ENCODE measurements at places on chromosomes 2 and 18.

GRCh38 chr18:5747678-5748077 is 147.6 kb downstream of the TMEM200C start:
- DNase-seq = no peak

- no peak for DNase-seq
Measured at GRCh38 chr2:133171393-133172004, 396.8 kb downstream of the NCKAP5 start.

DNA sequence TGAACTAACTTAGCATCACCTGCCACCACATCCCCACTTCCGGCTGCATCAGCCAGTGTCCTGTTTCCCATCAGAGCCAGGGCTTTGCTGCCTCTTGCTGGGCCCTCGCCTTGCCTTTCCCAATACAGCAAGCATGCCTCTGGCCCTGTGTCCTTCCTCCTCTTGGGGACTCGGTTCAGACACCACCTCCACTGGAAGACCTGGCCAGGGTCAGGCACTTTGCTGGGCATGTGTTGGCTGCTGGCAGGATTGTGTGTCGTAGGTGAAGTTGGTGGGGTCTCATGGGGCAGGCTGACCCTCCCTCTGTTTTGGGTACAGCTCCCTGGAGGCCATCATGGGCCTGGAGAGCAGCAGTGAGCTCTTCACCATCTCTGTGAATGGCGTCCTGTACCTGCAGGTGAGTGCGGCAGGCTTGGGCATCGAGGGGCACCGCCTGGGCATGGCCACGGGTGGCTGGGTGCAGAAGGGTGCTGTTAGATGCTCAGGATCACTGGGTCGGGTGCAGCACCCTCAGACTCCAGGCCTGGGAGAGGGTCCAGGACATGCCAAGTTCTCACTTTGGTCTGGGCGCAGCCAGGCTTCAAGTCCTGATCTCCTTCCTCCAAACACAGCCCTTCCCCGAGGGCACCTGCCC is 6.6 kb downstream of the ERFE start:
- DNase-seq = peak; percentile 63

GRCh38 chr2:32652555-32653209 is 24.8 kb downstream of the TTC27 start:
- no peak for DNase-seq

- DNase-seq = peak; percentile 94
Measured at GRCh38 chr18:3665780-3666525, 216.0 kb downstream of the TGIF1 start.

DNA sequence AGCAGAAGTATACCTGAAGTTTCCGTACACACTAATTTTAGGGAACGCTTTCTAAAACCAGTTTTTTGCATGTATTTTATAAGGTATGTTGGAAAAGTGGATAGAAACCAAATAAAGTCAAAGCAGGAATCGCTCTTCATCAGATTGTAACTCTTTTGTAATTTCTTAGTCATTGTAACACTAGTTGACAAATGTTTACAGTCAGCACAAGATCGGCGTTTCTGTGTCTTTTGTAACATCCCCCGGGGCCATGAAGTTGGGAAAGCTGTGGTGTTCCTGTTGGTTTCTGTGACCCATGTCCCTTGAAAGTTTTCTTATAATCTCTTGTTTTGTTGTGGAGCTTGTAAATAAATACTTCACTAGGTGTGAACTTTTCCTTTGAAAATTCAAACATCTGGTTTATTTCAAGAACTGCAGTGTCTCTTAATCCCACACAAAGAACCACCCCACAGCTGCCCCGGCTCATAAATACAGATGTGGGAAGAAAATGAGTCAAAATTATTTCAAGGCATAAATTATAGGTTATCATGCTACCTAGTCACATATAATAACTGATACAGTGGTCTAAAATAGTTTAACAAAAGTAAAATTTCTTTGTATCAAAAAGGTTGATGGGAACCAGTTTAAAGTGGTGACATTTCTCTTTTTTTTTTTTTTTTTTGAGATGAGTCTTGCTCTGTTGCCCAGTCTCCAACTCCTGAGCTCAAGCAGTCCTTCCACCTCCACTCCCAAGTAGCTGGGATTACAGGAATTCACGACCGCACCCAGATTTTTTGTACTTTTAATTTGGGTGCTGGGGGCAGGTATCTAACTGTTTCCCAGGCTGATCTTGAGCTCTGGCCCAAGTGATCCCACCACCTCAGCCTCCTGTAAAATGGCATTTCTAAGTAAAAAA is 751 bp upstream of the NMI start:
- peak; percentile 62 for DNase-seq

GRCh38 chr2:141417246-141417797 is 713.5 kb downstream of the LRP1B start:
- DNase-seq = no peak

DNA sequence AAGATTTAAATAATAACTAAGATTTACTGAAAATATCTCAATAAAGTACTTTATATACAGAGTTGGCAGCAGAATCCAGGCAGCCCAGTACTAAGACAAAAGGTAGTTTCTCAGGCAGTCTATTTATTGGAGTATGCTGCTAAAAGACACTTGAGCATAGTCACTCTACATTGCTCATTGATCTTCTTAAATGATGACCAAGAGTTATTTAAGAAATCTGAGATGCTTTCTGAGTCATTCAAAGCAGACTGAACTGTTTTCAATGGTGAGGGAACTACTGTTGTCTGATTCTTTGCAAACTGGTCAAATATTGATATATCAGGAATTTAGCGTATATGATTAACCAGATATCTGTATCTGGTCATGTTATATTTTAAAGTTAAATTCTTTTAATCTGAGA is 133.6 kb downstream of the PHLPP1 start:
- DNase-seq = no peak

GRCh38 chr2:64108666-64109241 is 35.5 kb downstream of the PELI1 start:
- no peak for DNase-seq

DNA sequence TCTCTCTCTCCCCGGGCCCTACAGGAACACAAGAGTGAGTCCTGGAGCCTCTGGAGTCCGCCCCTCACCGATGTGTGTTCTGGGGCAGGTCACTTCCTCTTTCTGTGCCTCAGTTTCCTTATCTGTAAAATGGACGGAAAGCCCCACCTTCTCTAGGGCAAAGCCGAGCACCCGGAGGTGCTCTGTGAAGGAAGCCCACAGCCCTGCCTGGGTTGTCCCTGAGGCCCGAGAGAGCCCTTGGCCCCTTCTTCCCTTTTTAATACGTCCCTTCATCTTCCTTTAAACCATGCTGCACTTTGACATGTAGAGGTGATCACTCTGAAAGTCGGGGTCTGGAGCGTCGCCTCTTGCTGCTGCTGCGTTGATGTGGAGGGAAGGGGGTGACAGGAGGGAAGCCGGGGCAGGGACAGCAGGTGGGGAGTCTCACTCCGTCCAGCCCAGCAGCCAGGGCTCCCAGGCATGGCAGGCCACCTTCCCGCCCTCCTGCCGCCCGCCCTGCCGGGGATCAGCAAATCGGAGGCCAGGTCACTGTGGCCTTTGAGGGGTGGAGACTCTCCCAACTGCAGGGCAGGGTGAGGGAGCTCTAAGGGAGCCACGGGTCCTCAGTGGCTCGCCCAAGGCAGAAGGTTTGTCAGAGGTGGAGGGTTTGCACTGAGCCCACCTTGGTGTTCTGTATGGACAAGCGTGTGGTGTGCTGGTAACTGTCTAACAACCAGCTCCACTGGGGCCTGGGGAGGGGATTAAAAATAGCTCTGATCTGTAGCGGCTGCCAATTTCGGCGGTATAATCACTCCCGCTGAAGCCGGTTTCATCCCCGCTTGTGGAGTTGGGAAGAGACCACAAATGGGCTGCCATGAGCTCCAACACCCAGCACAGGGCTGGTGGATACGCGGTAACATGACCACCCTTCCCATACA is 135.9 kb upstream of the ID2 start:
- DNase-seq = no peak

GRCh38 chr18:10213526-10213925 is 240.9 kb upstream of the APCDD1 start:
- no peak for DNase-seq

GRCh38 chr2:176178038-176178756 is 10.3 kb upstream of the HOXD1 start:
- DNase-seq = peak; percentile 89

GRCh38 chr18:11982981-11983380 is 1.7 kb downstream of the IMPA2 start:
- no peak for DNase-seq

- no peak for DNase-seq
Measured at GRCh38 chr18:2919600-2919999, 72.8 kb downstream of the EMILIN2 start.

DNA sequence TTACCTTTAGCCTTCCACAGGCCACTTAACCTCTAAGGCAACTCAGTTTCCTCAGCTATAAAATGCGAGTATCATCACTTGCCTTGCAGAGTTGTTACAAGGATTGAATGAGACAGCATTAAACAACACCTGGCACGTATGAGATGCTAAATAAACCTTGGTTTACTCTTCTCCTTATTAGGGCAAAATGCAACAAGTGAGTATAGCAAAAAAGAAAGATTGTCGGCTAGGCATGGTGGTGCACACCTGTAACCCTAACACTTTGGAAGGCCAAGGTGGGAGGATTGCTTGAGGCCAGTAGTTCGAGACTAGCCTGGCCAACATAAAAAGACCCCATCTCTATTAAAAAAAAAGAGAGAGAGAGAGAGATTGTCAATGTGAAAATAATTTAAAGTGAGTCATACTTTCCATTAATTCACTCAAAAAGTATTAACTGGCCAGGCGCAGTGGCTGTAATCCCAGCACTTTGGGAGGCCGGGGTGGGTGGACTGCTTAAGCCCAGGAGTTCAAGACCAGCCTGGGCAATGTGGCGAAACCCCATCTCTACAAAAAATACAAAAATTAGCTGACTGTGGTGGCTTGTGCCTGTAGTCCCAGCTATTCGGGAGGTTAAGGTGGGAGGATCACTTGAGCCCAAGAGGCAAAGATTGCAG is 8.0 kb downstream of the ATAD2B start:
- no peak for DNase-seq

DNA sequence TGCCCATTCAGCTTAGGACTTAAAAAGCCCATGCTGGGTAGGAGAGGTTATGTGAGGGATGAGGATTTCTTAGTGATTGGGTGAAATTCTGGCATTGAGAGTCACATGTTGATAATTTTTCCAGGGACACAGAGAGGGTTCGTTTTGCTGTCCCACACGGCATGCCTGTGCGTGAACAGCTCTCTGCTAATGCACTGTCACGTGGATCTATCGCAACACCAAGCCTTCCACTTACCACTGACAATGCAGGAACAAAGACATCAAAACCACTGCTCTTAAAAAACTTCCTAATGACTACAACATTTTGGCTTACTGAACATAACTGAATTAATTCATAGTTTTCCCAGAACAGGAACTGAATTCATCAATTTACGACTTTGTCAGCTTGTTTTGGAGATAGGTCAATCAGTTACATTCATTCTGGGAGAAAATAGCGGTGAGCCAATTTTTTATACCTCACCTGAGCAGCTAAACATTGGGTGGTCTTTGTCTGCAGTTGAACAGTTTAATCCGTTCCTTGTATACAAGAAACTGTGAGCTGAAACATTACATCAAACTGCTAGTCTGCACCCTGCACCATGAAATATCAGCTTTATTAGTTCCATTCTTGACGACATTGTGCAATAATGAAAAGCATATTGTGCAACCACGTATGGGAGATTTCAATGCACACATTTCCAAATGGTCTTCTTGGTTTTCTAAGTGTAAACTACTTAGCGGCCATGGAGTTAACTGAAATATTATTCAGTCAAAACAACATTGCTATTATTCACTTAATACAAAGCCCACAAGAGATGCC is 127.1 kb downstream of the LPIN1 start:
- no peak for DNase-seq
